COLO829 (cell line): ENCODE measurements at places on chromosomes 11 and 22.

DNA sequence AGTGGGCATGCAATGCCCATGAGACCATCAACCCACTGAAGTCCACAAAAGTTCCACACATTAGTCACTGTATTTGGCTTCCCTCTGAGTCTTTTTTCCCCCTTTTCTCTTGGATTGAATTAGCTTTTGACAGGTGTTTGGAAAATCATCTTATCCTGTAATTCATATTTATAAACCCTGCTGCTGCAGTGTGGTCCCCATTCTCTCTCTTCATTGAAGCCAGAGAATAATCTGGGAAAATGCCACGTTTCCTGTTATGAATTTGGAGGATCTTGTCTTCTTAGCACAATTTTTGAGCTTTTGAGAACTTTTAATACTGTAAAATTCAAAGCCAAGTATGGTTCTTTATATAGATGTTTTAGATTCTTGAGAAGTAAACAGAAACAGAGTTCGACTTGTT, 84.8 kb downstream of the UVRAG start:
- no peak for DNase-seq

GRCh38 chr11:108635106-108635505, 29.8 kb upstream of the DDX10 start:
- DNase-seq: no peak

DNA sequence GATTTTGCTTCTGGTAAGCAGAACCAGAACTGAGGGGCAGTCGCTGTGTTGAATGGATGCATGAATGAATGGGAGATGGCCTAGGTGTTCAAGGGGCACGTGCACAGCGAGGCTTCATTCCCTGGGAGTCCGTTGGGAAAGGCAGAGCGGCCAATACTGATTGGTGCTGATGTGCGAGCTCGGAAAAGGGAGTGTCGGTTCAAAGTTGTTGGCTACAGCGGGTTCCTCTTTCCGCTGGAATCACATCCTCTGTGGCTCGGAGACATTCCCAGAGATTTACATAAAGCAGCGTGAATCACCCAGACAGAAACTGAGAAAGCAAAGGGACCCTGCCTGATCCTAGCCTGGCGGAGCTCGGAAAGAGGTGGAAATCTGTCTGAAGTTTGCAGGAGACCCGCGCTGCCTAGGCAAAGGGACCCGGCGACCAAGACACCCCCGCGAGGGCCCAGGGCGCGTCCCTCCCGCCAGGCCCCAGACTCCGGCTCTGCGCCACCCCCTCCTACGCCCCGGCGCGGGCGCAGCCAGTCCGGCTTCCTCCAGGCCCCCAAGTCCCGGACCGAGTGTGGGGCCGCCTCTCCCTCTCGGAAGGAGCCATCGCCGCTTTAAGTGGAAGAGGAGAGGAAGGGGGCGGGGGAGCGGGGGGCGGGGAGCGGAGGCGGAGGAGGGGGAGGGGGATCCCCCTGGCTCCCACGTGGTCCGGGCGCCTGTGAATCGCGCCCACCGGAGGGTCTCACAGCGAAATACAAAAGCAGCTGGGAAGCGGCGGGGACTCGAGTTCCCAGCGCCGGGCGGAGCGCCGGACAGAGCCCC, at the start of gene FJX1:
Gene FJX1, plus strand, starts transcription at position 774 of the 810 bp plus-strand sequence. CDS start 177 bp downstream, outside the sequence.
- peak; percentile 57 for DNase-seq

- no peak for DNase-seq
Measured at GRCh38 chr11:111528557-111528956, 12.0 kb upstream of the LAYN start.

DNA sequence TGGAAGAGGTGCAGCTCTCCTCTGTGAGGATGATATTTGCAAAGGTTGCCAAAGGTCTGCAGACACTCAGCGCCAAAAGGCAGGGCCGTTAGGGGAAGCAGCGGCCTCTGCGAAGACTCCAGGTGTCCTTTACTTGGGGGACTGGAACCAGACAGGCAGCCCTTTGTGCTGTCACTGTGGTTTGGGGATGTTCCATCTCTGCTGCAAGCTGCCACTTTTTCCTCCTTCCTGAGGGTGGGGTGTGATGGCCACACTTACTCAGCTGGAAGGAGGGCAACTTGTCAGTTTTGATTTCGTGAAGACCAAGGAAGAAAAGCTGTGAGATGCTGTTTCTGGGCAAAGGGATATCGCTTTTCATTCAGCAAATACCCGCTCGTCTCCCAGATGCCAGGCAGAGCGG, 96.5 kb upstream of the PRR5 start:
- DNase-seq: no peak

GRCh38 chr22:46397514-46397913, 62.0 kb downstream of the TRMU start:
- no peak for DNase-seq

- peak; percentile 25 for DNase-seq
Measured at GRCh38 chr11:18650859-18651557, 16.9 kb upstream of the SPTY2D1 start.

DNA sequence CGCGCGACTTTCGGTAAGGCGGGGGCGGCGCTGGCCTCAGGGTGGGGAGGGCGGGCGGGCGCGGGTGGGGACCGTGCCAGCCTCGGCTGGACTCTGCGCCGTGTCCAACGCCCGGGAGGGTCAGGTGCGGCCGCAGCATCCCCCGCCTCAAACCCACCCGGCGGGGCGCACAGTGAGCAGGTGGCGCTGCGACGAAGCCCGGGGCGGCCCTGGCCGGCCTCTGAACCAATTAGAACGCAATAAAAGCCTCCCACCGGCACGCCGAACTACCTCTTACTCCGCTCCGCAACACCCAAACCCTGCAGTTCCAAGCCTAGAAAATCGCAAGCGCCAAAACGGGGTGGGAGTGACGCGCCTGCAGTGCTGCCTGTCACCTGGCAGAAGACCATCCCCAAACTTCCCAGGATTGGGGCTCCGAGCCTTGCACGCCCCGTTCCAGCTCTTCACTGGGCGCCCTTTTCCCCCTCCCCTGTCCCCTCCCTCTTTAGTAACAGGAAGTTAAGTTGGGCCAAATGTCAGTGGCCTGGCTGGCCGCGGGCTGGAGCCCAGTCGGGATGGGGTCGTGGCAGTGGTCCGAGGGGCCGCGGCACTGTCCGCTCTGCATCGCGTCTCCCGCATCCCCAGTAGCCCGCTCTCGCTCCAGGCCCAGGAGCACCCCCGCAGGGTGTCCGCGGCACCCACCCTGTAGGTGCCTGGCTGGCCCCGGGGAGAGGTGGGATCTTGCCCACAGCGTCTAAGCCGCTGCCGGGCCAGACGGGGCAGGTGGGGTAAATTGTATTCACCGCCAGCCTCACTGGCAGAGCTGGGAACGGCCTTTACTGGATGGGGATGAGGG, 541 bp downstream of the MICAL2 start:
- DNase-seq: no peak

GRCh38 chr11:42311514-42311913, 852.1 kb upstream of the LRRC4C start:
- no peak for DNase-seq

- DNase-seq: no peak
Measured at GRCh38 chr22:33114565-33114964, 56.4 kb upstream of the SYN3 start.

DNA sequence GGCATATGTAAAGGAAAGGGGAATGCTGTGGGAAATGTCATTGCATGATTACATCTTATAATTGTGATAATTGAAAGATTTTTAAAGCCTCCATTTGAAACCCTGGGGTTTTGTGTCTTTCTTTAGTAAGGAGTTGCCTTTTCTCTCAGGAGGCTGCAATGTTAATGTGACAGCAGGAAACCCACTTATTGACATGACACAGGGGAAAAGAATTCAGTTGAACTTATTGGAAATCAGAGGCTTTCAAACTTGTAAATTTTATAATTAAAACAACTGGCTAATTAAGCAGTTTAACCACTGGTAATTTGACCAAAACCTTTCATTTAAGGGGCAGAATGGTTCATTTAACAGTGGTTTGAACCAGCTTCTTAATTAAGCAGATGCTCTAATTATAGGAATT, 31.2 kb downstream of the MRPL48 start:
- no peak for DNase-seq

GRCh38 chr11:112318184-112318591, 57.5 kb upstream of the PLET1 start:
- DNase-seq: peak; percentile 33

GRCh38 chr22:39146256-39147101, 6.0 kb downstream of the CBX7 start:
- no peak for DNase-seq

- peak; percentile 85 for DNase-seq
Measured at GRCh38 chr22:41217553-41218157, 12.5 kb downstream of the L3MBTL2 start.

- DNase-seq: no peak
Measured at GRCh38 chr11:118623269-118623655, 15.8 kb downstream of the PHLDB1 start.

GRCh38 chr11:680476-680875, 14.5 kb downstream of the DEAF1 start:
- DNase-seq: no peak

- no peak for DNase-seq
Measured at GRCh38 chr22:35292786-35293185, 6.9 kb upstream of the TOM1 start.

DNA sequence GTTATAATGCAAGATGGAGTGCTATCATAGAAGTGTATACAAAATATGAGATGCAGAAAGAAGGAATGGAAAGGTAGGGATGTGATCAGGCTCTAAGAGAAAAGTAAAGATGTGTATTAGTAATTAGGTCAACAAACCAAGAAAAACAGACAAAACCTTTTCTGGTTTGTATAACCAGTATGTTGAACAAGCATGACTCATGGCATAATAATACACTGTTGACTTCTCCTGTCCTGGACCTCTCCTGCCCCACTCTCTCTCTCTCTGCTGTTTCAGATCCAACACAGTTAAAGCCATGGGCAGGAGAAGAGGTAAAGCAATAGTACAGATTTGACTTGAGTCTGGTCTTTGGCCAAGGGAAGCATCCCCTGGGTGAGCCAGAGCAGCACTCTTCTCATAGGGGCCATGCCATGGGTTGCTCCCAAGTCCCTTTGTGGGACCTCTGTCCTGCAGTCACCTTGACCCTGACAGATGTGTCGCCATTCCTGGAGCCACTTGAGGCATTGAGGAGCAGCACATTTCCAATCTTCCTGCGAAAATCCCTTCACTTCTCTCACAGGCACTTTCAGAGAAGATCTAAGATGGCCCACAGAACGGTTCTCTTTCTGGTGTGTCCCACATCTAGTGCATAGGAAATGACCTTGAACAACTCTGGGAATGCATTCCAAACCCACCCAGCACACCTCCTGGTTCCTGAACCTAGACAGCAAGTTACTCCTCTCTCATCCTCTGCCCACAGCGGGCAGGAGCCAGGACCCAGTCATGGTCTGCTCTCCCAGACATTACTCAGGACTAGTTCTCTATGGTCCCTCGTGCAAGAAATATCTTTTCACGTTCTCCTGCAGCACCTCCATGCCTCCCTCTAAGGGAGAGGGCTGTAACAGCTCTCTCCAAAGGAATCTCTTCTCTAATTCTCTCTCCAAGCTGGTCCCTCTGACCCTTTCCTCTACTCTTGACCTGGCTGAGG, 58.2 kb upstream of the PRSS23 start:
- DNase-seq: no peak

DNA sequence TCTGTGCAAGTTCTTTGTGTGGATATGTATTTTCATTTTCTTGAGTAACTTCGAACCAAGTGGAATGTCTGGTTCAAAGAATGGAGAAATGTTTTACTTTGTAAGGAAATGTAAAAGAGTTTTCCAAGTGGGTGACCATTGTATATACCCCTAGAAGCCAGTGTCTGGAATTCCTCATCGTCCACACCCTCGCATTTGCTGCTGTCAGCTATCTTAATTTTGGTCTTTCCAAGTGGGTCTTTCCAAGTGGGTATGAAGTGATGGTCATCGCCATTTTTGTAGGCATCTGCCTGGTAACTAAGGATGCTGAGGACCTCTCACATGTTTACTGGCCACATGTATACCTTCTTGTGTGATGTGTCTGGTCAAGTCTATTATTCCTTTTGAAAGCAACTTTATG, 547.5 kb downstream of the TBC1D22A start:
- DNase-seq: no peak

GRCh38 chr11:106061249-106061784, 15.8 kb downstream of the KBTBD3 start:
- no peak for DNase-seq

- no peak for DNase-seq
Measured at GRCh38 chr11:114161486-114162250, 102.2 kb downstream of the ZBTB16 start.
